ENCODE measurements at places on chromosomes 11 and 22. TPM values are rescaled to one million over a fixed set of nuclear protein-coding genes. Genes with fewer than 3 reads are reported as not detected.

DNA sequence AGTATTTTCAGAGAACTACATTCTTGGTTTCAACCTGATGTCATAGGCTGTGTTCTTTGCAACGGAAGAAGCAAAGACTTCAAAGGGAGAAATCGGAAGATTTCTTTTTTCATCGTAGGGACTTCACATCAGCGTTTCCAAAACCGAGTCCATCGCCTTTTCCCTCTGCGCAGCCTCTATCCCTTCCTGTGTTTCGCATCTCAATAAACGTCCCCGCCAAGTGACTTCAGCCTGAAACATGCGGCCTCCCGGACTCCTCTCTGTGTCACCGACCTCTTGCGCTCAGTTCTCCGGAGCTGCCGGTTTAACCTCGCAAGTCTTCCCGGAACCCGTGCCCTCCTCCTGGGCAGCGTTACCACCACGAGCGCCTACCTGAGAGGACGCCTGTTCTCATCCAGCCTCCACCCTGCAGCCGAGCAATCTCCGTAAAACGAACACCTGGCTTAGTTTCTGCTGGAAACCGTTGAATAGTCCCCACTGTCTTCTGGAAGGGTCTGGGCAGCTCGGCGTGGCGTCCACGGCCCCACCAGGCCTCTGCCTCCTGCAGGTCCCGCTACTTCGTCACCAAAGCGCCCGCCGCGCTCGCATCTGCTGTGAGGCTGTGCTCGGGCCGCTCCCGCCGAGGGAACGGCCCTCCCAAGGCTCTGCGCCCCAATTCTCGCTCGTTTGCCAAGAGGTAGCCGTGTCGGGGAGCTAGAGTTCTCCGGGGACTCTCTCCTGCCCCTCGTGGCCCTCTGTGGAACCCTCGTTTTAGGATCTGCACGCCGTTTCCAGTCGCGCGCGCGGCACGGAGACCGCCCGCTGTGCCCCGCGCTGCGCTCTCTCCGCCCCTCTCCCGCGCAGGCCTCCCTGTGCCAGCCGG, at the start of gene GLB1L3:
TSS of gene GLB1L3 (plus strand) at position 846 of the 862 bp plus-strand sequence. CDS start 362 bp downstream, outside the sequence.
- DNase-seq = no peak

GRCh38 chr22:35357883-35358621, 22.8 kb upstream of the HMOX1 start:
- DNase-seq = no peak

DNA sequence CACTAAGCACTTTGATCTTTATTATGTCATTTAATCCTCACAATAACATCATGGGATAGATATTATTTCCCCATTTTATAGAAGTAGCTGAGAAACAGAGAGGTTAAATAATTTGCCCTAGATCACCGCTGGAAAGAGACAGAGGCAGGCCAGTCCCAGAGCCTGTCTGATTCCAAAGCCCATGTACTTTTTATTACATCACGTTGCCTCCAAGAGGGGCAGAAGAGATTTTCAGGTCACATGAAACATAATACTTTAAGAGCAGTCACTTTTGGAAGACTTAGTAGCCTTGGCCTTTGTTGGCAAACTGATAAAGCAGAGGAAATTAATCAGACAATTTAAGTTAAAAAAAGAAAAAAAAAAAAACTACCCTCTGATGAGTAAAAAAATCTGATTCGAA, 200.2 kb upstream of the ARHGAP20 start:
- DNase-seq = no peak

SLN gene
- polyA plus RNA-seq = not detected

GRCh38 chr11:126978911-126979310, 21.7 kb downstream of the KIRREL3 start:
- DNase-seq = no peak

OR51E2 gene
- polyA plus RNA-seq = 0.79 TPM

- DNase-seq = no peak
Measured at GRCh38 chr11:118068206-118068944, 8.5 kb upstream of the TMPRSS4 start.

GDPD5 gene
- 1.4 TPM for polyA plus RNA-seq

C11orf86 gene
- not detected for polyA plus RNA-seq

NXPE2 gene
- polyA plus RNA-seq = 0.04 TPM

PNPLA5 gene
- polyA plus RNA-seq = 0.11 TPM

SCGB1D1 gene
- not detected for polyA plus RNA-seq

FOLR3 gene
- polyA plus RNA-seq = 0.25 TPM

DCHS1 gene
- 8.7 TPM for polyA plus RNA-seq

DNA sequence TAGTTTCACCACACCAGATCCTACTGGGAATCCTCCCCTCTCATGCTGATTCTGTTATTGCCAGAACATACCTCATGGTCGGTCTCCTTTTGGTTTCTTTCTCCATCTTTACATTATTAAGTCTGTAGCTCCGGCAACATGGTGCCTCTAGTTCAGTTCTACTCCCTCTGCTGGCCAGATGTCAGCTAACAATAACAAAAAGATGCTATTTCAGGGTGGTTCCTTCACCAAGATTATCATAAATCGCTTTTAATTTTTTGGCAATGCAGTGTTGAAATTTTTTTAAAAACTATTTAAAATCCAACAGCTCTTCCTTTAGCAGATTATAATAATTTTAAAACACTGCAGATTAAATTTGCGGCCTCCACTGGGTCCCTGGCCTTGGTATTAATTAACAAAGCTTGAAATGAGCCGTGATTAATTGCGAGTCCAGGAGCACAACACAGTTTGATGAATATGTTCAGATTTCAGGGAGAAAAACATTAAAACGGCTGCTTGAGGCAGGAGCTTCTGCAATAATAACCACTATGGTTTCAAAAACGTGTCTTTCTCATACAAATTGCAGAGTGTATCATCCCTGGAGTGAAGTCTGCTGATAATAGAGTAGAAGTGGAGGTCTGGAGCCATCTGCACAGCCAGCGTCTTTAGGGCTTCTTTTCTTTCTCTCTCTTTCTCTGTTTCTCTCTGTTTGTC, 492.9 kb upstream of the KIRREL3 start:
- DNase-seq = no peak

DNA sequence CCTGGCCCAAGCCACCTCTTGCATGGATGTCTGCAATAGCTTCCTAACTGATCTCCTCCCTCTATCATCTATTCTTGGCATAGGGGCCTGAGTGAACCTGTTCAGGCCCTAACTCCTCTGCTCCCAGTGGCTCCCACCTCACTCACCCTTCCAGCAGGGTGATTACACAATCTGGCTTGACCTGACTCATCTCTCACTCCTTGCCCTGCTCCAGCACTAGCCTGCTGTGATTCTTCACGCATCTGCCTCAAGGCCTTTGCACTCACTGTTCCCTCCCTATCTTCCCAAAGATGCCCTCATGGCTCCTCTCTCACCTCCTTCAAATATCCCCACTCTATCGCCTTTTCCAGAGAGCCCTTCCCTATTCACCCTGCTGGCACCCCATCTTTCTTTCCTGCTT, 10.5 kb downstream of the SCN4B start:
- no peak for DNase-seq

DNA sequence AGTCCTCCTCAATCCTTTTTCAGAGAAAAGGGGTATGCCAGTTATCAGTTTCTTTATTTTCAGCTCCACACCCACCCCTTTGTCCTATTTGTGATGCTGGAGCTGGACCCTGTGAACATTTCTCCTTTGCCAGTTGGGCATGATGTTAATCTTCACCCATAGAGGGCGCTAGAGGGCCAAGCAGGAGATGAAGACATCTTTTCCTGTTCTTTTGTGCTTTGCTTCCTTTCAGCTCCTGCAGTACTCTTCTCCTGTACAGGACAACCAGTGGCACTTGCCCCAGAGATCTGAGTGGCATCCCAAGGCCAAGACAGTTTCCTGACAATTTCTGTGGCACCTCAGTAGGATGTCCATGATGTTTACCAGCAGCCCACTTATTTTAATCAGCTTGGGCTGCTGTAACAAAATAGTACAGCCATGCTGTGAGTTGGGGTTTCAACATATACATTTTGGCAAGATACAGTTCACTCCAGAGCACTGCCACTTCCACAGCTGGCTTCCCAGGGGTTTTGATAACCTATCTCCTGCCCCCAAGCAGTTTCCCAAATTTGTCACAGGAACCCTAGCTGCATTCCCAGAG, 4.6 kb downstream of the SAA2 start:
- peak; percentile 45 for DNase-seq

MS4A3 gene
- polyA plus RNA-seq = not detected

- DNase-seq = no peak
Measured at GRCh38 chr11:68130121-68130520, 8.9 kb upstream of the CHKA start.

PDE2A gene
- polyA plus RNA-seq = 0.11 TPM

DNA sequence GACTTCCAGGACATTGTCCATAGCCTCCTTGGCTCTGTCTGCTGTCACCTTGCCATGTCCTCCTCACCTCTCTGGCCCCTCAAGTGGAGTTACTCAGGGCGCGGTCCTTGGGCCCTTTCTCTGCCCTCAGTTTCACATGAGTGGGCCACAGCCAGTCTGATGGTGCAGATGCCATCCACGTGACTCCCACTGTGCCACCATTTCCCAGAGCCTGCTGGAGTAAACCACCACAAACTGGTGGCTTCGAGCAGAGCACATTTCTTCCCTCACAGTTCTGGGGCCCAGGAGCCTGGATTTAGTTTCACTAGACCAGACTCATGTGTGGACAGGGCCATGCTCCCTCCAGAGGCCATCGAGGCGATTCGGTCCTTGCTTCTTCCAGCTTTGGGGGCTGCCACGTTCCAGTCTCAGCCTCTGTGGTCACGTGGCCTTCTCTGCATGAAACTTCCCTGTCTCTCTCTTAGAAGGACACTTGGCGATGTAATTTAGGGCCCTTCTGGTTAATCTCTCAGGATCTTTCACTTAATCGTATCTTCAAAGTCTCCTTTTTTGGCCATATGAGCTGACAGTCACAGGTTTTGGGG, 14.6 kb downstream of the SMARCB1 start:
- DNase-seq = no peak

- DNase-seq = no peak
Measured at GRCh38 chr22:43129426-43130425, 13.5 kb downstream of the MCAT start.

- no peak for DNase-seq
Measured at GRCh38 chr11:78651136-78651775, 76.6 kb upstream of the NARS2 start.

DNA sequence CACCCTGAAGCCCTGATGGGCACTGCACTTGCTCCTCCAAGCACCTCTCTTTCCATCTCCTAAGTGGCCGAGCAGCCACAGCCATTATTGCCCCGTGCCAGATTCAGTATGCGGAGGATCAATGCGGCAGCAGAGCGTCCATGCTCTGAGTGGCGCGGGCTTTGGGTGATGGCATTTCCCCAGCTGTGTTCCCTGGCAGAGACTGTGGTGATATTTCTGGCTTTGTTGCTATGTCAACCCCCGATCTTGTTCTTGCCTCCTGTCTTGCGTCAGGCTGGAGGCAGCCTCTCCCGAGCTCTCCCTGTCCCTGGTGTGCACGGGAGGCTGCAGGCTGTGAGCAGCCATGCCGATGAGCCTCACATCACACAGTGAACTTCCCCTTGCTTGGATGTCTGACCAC, 1018.6 kb downstream of the TBC1D22A start:
- no peak for DNase-seq

- DNase-seq = no peak
Measured at GRCh38 chr11:121459413-121460017, 6.7 kb upstream of the SORL1-AS1 start.

DNA sequence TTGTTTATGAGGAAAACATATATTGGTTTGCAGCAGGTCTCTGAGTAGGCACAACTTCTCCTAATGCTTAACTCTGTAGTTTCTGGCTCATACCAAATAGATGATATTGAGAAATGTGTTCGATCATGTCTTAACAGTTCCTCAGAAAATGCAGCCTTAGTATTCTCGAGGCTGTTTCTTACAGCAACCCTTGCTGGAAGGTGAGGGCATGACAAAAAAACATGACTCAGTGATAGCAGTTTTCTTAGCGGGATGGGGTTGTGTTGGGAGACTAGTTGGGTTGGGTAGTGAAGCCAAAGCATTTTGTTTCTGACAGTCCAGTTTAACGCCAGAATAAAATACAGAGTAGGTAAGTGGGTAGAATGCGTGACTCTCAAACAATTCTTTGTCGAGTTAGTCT, 94.7 kb upstream of the PARVA start:
- DNase-seq = no peak

STK33 gene
- 8.3 TPM for polyA plus RNA-seq

GRCh38 chr11:18594999-18595749, 4.4 kb upstream of the MISFA start:
- peak; percentile 57 for DNase-seq

DNA sequence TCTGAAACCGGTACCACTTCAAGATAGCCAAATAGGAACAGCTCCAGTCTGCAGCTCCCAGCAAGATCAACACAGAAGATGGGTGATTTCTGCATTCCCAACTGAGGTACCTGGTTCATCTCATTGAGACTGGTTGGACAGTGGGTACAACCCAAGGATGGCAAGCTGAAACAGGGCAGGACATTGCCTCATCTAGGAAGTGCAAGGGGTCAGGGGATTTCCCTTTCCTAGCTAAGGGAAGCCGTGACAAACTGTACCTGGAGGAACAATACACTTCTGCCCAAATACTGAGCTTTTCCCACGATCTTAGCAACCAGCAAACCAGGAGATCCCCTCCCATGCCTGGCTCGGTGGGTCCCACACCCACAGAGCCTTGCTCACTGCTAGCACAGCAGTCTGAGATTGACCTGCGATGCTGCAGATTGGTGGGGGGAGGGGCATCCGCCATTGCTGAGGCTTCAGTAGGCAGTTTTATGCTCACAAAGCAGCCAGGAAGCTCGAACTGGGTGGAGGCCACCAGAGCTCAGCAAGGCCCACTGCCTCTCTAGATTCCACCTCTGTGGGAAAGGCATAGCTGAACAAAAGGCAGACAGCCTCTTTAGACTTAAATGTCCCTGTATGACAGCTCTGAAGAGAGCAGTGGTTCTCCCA, 59.9 kb upstream of the C11orf58 start:
- DNase-seq = no peak

DNA sequence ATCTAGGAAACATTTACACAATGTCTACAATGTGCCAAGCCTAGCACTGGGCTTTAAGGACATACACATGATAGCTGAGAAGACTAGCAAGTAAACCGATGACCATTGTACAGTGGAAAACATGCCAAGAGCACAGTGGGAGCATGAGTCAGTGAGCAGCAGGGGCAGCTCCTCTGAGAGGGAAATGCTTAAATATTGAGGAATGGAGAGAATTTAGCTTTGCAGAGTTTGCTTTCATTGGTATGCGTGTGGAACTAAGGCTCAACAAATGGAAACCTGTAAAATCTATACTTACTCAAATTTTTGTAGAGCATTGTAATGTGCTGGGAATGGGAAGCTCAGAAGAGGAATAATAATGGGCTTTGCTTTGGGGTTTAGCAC, 282.3 kb downstream of the ST3GAL4 start:
- peak; percentile 81 for DNase-seq

- no peak for DNase-seq
Measured at GRCh38 chr11:112795142-112795815, 165.9 kb upstream of the NCAM1 start.

DNA sequence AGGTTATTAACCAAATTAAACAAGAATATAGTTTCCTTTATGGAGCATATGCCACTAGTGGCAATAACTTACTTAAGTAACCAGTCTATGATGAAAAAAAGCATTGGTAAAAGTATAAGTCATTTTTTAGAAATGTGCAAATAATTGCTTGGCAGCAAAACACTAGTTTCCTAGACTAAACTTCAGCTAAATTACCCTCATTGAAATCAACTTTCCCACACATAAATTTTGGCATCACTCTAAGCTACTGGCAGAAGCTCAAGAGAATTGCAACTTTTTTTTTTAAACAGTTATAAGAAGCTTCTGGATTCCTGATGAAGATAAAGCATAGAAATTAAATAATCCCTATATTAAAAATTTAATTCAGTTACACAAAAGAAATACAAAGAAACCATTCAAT, 12.5 kb downstream of the CCDC34 start:
- DNase-seq = no peak

Data from AG04450 (cell line).